ENCODE measurements at places on chromosomes 2 and 18.

GRCh38 chr2:112995346-112995920 is 9.8 kb upstream of the IL36A start:
- no peak for DNase-seq

GRCh38 chr18:28095631-28096030 is 81.3 kb downstream of the CDH2 start:
- DNase-seq: no peak

- DNase-seq: no peak
These were observed 138.9 kb upstream of the PELI1 start for GRCh38 chr2:64283006-64283570.

- no peak for DNase-seq
These were observed 28.2 kb downstream of the CENPO start for GRCh38 chr2:24821433-24821891.

DNA sequence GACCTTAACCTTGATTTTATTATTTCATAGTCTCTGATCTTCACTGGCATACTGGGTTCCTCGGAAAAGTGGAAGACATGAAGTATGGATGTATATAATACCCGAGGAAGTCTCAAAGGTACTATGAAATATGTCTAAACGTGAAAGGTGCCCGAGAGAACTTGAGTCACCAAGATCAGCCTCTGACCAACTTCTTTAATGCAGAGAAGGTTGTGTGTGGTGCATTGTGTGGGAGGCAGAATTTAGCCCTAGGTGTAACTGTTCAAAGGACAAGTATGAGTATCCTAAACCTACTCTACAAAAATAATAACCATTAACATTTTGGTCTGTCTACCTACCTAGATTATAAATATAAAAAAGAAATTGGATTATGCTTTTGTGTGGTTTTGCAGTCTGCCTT is 36.1 kb downstream of the OSBPL6 start:
- no peak for DNase-seq

GRCh38 chr2:65495251-65495877 is 63.0 kb upstream of the SPRED2 start:
- no peak for DNase-seq

- DNase-seq: no peak
These were observed 479.4 kb upstream of the TCF4 start for GRCh38 chr18:56067214-56067894.

GRCh38 chr18:13183790-13184189 is 34.8 kb upstream of the LDLRAD4 start:
- DNase-seq: no peak

DNA sequence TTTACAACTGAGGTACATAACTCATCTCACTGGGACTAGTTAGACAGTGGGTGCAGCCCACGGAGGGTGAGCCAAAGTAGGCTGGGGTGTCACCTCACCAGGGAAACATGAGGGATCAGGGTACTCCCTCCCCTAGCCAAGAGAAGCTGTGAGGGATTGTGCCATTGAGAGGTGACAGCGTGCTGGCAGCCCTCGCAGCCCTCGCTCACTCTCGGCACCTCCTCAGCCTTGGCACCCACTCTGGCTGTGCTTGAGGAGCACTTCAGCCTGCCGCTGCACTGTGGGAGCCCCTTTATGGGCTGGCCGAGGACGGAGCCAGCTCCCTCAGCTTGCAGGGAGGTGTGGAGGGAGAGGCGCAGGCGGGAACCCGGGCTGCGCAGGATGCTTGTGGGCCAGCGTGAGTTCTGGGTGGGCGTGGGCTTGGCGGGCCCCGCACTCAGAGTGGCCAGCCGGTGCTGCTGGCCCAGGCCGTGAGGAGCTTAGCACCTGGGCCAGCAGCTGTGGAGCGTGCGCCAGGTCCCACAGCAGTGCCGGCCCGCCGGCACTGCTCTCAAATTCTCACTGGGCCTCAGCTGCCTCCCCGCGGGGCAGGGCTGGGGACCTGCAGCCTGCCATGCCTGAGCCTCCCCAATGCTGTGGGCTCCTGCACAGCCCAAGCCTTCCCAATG is 44.5 kb upstream of the FAM110C start:
- DNase-seq: no peak

- no peak for DNase-seq
These were observed 1167.9 kb downstream of the DSC3 start for GRCh38 chr18:29874519-29875098.

GRCh38 chr2:71617266-71617665 is 163.9 kb downstream of the DYSF start:
- DNase-seq: no peak

GRCh38 chr2:11805920-11806319 is 59.5 kb downstream of the LPIN1 start:
- no peak for DNase-seq

DNA sequence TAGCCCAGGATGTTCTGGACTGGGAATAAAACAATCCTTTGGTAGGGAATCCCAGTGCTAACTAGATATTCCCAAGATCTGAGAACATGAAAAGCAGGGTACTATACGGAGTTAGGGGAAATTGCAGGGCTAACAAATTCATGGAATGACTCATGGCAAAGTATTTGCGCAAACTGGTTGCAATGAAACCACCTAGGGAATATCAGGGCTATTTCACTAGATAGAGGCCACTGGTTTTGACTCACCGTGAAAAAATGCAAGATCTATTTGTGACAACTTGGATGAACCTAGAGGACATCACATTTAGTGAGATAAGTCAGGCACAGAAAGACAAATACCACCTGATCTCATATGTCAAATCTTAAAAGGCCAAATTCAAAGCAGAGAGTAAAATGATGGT is 233.3 kb downstream of the MBD2 start:
- DNase-seq: no peak

DNA sequence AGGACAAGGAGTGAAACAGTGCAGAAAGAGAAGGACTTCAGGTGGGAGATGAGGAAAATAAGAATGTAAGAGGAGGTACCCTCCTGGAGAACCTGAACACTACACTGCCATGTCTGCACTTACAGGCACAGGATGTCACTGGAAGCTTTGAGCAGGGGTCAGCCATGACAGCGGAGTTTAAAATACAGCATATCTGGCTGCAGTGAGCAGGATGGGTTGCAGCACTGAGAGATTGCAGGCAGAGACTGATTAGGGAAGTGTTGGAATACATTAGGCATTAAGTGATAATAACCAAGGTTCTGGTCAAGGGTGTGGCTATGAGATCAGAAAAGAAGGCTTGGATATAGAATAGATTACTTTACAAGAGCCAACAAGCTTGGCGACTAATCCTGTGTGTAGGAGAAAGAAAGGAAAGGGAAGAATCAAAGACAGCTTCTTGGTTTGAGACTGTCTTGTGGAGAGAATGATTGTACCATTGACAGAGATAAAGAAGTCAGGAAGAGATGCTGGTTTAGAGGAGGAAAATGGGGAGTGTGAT is 171.1 kb upstream of the RBMS1 start:
- DNase-seq: no peak

GRCh38 chr2:45688479-45689298 is 37.2 kb downstream of the PRKCE start:
- no peak for DNase-seq

- peak; percentile 25 for DNase-seq
These were observed 760 bp upstream of the CNOT11 start for GRCh38 chr2:101251844-101252407.

DNA sequence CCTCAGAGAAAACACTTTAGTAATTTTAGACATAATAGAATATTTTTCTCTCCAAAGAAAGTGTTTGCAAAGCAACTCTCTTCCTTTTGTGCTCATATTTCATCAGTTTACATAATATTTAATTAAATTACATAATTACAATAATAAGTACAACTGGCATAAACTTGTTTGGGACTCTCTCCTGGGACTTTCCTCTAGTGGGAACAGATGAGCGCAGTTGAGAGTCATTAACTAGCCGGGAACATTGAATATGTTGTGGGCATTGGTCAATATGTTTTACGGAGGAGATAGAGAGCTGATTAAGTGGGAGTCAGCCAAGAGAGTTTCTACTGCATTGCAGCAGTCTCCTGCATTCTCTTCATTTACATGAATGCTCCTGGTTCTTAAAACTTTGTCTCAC is 607.7 kb downstream of the ARHGAP15 start:
- DNase-seq: no peak

DNA sequence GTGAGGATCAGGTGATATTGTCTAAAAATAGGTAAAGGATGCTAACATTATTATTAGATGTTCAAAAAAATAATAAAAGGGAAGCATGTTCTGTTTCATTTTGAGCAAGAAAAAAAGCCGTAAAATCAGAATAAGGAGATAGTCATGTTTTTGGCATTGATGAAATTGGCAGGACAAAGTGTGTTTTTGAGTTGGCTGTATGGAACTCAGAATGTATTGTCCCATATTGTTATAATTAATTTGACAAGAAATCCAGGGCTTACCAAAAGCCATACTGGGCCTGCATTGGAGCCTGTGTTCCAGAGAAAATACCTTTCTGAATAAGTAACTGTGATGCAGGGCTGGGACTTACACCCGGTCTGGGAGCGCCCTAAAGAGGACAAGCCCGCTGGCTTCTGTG is 232.0 kb downstream of the AGAP1 start:
- no peak for DNase-seq

GRCh38 chr18:25144820-25145219 is 207.1 kb downstream of the ZNF521 start:
- no peak for DNase-seq

DNA sequence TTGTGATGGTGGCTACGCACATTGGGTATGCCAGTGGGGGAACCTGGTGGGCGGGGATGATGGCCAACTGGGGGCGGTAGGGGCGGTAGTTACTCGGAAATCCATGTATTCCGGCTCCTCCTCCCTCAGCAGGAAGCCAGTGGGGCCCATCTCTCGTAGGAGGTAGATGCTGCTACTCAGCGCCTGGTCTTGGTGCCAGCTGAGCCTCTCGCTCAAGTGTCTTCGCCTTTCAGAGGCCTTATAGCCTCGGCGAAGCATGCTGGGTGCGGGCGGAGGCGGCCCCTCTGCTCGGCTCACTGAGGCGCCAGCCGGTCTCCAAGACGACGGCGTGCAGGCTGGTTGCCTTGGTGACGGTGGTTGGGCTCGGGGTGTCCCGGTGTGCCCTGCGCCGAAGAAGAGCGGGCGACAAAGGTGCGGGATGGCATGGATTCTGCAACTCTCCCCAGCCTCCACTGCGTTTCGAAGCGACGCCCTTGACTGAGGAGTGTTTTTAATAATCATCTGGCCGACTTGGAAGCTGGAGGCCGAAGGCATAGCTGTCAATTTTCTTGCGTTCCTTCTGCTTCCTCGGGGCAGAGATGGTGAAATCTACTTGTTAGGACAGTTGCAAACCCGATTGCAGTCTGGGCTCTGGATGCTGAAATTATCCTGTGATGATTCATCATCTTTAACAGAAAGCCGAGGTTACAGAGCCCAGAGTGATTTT is at the start of gene ZSWIM2:
ZSWIM2 (minus strand) TSS at position 298 of the 706 bp plus-strand sequence; CDS start at position 258, 40 bp downstream.
- DNase-seq: peak; percentile 36

GRCh38 chr2:201070948-201071478 is 458 bp downstream of the HYCC2 start:
- no peak for DNase-seq

- no peak for DNase-seq
These were observed 1.4 kb downstream of the CCDC85A start for GRCh38 chr2:56185101-56185581.

DNA sequence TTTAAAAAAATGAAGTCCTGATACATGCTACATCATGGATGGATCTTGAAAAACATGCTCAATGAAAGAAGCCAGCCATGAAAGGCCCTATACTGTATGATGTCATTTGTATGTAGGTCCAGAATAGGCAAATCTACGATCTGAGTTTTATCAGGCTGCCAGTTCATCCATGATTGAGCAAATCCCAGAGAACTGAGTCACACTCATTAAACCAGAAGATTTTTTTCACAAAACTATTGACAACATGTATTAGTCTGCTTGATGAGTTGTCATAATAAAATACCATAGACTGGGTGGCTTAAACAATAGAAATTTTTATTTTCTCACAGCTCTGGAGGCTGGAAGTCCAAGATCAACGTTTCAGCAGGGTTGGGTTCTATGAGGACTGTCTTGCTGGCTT is 130.7 kb downstream of the MREG start:
- no peak for DNase-seq

- DNase-seq: no peak
These were observed 479.3 kb downstream of the CPS1 start for GRCh38 chr2:211035548-211036185.

DNA sequence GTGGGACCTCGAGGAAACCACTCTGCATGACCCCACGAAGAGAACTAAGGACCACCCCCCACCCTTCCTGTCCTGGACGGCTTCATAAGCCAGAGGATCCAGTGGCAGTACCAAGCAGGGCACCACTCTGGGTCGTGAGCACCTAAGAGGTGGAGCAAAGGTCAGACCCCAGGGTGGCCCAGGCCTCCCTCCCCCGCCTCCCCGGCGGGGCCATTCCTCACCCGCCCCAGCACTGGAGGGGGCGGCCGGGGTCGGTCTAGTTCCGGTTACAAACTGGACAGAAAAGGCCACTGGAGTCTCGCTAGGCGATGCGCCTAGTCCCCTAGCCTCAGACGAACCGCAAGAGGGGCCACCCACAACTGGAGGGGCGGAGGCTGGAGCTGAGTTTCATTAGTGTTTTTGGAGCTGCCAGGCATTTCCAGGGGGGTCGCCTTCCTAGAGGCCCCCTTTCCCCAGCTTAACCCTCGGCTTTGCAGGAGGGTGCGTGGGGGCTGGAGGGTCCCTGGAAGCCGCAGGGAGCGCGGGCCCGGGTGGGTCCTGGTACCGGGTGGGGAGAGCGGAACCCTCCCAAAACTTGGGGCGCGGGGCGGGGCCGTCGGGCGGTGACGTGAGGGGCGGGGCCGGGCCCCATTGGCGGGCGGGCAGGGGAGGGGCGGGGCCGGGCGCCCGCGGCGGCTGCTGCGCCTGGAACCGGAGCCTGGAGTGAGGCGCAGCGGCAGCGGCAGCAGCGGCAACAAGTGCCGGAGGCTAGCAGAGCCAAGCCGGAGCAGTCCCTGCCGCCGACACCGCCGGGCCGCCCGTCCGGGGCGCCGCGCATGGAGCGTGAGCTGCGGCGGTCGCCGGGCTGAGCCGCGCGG is at the start of gene B3GNT2:
B3GNT2 (plus strand) TSS at position 695 of the 857 bp plus-strand sequence. CDS start 26,106 bp downstream, outside the sequence.
- no peak for DNase-seq

DNA sequence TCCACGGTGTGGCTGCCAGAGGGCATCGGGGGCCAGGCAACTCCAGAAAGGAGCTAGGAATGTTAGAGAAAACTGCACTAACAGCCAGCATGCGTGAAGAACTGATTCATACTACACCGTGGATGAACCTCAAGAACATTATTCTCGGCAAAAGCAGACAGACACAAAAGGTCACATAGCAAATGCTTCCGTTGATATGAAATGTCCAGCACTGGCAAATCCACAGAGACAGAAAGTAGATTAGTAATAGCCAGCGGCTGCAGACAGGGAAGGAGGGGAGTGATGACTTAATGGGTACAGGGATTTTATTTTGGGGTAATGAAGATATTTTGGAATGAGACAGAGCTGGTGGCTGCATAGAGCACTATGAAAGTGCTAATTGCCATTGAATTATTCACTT is 37.4 kb downstream of the SCTR start:
- no peak for DNase-seq

GRCh38 chr2:240962300-240963064 is 35.9 kb upstream of the SNED1 start:
- DNase-seq: no peak

All from NCI-H2081 treated with DMSO at 0.1 percent for 48 hours (cell line).